ENCODE measurements at places on chromosomes 6 and 20. TPM values are rescaled to one million over a fixed set of nuclear protein-coding genes. Genes with fewer than 3 reads are reported as not detected.

Gene FAM209B
- total RNA-seq: not detected

Gene SALL4
- total RNA-seq: 0.04 TPM

Gene SIM1
- not detected for total RNA-seq

Gene SLC2A10
- 6.7 TPM for total RNA-seq

Gene FITM2
- total RNA-seq: 4.2 TPM

Gene PRR18
- not detected for total RNA-seq

Gene DPPA5
- not detected for total RNA-seq

Data from esophagus squamous epithelium (tissue), 5 donors.